ENCODE measurements at places on chromosomes 5 and 9. TPM values are rescaled to one million over a fixed set of nuclear protein-coding genes. Genes with fewer than 3 reads are reported as not detected.

- DNase-seq: no peak
These were observed 14.2 kb downstream of the GADD45G start for GRCh38 chr9:89619019-89619418.

- DNase-seq: no peak
These were observed 9.9 kb downstream of the NME5 start for GRCh38 chr5:138129347-138129746.

DNA sequence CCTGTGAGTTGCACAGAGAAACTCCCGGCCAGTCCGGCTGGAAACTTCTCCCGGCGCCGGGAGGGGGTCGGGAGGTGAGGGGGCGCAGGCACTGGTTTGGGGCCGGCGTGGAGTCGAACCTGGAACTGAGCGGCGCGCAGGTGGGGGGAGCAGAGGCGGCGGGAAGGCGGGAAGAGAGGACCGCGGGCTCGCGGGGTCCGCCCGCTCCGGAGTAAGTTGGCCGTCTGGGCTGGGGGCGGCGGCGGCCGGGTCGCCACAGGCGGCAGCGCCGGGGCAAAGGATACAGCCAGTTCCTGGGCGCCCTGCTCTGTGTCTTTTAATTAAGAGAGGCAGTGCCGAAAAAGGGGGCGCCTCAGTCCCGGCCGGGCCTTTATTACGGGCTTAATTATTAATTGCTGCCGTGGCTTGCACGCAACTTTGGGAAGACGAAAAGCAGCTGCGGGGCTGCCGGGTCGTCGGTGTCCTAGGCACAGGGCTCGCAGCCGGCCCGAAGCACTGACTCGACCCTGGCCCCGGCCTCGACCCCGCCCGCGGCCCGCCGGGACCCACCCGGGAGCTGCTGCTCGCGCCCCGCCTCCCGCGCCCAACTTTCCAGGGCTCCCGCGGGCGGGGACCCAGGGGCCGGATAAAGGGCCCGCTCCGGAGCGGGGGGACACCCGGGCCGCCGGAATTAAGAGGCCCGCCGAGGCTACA is 1.1 kb downstream of the NTNG2 start:
- DNase-seq: no peak

DNA sequence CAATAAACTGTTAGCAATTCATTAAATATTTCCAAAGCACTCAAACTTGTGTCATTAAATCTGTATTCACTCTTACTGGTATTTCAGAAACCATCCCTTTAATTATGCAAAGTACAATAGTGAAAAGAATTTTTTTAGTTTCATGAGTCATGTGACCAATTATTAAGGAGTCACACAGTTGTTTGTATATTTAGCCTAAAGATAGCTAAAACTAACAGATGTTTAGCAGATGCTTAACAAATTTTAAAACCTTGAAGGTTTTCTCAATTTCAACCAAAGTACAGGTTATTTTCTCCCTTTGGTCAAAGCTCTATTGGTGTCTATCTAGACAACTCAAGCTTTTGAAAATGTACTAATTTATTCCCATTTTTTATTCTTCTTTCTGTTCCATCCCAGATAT is 44.1 kb downstream of the PJA2 start:
- no peak for DNase-seq

GRCh38 chr5:176725521-176726280 is 78.4 kb downstream of the TSPAN17 start:
- DNase-seq: no peak

DNA sequence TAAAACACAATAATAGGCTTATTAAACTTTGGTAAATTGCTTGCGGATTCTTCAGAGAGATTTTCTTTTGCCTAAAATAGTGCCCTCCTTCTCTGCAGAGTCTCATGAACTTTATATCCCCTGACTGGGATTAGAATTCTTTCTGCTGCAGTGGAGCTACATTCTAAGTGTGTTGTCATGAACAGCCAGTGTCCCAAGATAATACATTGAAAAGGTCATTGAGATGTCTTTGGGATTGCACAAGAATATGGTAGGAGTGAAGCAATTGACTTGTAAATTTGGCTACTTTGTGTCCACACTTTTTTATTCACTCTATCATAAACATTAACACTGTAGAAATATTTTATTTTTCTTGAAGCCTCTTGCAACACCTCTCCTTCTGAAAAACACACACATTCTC is 604.5 kb downstream of the GABRG2 start:
- DNase-seq: no peak

The RORB gene
- 0.02 TPM for total RNA-seq

GRCh38 chr9:126991183-126991582 is 76.6 kb downstream of the RALGPS1 start:
- no peak for DNase-seq

The CTSV gene
- total RNA-seq: 15.5 TPM

GRCh38 chr9:123584202-123585176 is 228.5 kb downstream of the CRB2 start:
- no peak for DNase-seq

- DNase-seq: no peak
These were observed 8.8 kb upstream of the WDR5 start for GRCh38 chr9:134127065-134127580.

The TMEM8B gene
- 7.2 TPM for total RNA-seq

DNA sequence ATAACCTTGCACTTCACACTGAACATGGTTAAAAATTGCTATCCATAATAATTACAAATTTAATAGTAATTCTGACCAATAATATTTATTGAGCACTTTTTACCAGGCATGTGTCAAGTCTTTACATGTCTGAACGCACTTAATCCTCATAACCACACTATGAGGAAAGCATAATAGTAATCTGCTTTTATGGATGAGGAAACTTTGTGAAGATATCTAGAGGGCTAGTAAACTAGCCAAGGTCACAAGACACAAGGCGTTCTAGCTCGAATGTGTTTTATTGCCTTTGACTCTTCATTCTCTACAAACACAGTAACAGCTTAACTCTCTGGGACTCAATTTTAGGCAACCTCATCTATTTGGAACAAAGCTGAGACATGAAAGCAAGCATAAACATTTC is 205.1 kb downstream of the ARHGEF28 start:
- no peak for DNase-seq

DNA sequence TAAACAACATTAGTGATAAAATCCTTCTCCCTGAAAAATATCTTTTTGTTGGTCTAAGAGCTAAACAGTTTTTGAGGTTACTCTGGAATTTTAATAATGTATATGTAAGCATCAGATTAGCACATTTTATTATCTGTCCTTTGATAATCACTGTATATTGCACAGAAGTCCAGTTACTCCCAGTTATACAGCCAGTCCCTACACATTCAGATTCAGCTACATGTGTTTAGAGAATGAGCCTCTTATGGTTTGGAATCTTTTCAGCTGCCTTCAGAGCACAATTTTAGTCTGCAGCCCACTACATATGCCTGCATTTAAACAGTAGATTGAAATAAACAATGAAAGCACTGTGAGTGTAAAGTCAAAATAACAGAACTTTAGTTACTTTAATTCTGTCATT is 438.2 kb downstream of the ARHGEF28 start:
- DNase-seq: no peak

- DNase-seq: no peak
These were observed 365.8 kb upstream of the ZNF608 start for GRCh38 chr5:125112196-125112595.

DNA sequence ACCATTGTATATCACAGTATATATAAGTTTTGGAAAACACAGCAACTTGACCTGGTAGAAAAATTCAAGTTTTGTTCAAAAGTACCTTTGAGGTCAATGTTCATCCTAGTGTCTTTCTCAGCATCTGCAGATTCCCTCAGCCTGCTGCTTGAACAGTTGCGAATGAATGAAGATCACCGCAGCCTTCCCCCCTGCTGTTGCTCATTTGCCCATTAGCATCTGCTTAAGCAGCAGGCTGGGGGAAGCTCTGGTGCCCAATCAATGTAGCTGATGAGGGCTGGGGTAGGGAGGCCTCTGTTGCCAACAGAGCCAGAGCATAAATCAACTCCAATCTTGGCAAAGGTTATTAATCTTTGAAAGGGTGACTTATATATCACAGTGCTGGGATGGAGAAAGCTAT is 586.5 kb upstream of the PTPRD start:
- DNase-seq: no peak

- DNase-seq: no peak
These were observed 187.8 kb downstream of the DEPDC1B start for GRCh38 chr5:60512117-60512516.

DNA sequence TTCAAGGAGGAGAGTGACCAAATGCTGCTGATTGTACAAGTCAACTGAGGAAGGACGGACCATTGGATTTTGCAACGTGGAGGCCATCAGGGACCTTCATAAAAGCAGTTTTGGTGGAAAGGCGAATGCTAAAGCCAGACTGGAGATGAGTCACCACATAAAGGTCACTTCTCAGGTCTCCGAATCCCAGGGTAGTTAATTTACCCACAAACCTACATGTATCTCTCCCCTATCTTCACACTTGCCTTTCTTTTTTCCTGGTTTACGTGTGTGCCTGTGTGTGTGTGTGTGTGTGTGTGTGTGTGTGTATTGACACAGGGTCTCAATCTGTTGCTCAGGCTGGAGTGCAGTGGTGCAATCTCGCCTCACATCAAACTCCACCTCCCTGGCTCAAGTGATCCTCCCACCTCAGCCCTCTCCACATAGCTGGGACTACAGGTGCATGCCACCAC is 4.6 kb upstream of the CTNNA1 start:
- DNase-seq: no peak

The WDR31 gene
- total RNA-seq: 5.9 TPM

The ADRB2 gene
- 0.25 TPM for total RNA-seq

The C1QTNF3 gene
- total RNA-seq: 2.6 TPM

The GCNT4 gene
- total RNA-seq: 0.07 TPM

The GRM6 gene
- total RNA-seq: not detected

DNA sequence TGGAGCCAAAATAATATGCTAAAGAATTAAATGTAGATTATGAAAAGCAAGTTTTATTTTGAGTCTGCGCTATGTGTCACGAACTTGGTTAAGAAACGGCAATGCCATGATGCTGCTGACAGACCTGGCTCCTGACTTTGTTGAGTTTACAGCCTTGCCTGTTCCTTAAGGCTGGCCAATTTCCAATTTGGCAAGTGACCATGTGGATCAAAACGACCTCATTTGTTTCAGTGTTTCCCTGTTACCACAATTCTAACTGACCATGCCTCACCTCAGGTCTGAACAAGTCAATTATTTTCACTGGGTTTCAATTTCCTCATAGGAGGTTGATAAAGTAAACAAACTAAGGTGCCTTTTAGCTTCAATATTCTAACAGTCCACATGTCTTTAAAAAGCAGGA is 461.4 kb downstream of the ZNF608 start:
- DNase-seq: no peak

DNA sequence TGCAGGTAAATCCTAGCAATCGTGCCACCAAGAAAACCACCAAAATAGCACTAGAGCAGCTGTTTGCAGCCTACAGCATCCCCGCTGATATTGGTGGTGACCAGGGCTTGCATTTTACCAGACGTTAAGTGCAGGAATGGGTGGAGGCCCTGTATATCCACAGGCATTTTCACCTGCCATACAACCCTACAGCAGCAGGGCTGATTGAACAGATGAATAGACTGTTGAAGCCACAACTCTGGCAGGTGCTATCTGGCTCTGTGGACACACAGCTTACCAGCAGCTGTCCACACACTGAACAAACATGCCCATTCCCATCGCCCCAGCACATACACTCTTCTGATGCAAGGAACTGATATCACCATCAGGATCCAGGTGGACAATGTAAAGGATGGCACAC is 154.5 kb upstream of the APC start:
- DNase-seq: no peak
